Hippocampal formation (tissue), 2 donors: ENCODE measurements at places on chromosomes 5 and 9.

- DNase-seq, result no peak
Measured at GRCh38 chr5:1833264-1834021, 32.2 kb downstream of the NDUFS6 start.

- no peak for DNase-seq
Measured at GRCh38 chr5:68407311-68408239, 192.0 kb downstream of the PIK3R1 start.

DNA sequence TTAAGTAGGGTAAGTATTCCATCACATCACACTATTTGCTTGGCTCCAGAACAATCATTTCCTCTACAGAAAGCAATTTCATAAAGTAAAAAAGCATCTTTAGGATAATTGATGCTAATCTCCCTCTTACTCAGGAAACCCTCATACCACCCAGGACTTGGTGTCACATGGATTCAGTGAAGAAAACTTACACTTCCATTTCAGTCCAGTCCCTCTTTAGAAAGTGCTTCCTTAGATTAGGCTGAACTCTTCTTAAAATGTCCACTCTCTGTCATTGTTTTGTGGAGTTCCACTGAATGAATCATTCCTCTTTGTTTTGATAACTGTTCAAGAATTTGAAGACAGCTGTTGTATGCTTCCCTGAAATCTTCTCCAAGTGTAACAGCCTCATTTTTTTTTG is 144.0 kb upstream of the ZNF462 start:
- DNase-seq, result no peak

DNA sequence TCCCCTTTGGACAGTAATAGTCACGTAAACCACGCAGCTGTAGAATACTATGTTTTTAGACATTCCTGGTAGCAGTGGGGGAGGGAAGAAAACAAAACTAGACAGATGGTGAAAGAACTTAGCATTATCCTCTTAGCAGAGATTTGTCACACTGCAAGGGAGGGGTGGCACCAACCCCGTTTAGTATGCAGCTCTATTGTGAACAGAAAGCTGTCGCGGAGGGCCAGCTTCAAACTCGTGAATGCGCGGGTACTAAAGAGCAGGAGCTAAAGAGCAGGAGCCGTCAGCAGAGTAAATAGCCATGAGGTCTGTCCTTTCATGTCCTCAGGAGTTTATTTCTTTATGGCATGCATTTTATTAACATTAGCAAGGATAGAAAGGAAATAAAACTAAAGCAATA is 141.9 kb upstream of the SLC12A2 start:
- peak; percentile 33 for DNase-seq

GRCh38 chr5:102818934-102819333 is 63.8 kb downstream of the PAM start:
- no peak for DNase-seq

- no peak for DNase-seq
Measured at GRCh38 chr5:120314191-120314590, 149.9 kb upstream of the PRR16 start.

DNA sequence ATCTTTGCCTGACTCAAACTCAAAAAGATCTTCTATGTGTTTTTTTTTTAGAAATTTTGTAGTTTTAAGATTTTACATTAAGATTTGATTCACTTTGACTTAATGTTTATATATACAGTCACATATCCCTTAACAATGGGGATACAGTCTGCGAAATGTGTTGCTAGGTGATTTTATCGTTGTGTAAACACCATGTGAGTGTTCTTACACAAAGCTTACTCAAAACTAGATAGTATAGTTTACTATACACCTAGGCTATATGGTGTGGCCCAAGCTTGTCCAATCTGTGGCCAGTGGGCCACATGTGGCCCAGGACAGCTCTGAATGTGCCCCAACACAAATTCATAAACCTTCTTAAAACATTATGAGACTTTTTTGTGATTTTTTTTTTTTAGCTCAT is 131.9 kb downstream of the CWC27 start:
- no peak for DNase-seq

GRCh38 chr5:174172152-174172551 is 126.6 kb downstream of the NSG2 start:
- DNase-seq, result peak; percentile 13

DNA sequence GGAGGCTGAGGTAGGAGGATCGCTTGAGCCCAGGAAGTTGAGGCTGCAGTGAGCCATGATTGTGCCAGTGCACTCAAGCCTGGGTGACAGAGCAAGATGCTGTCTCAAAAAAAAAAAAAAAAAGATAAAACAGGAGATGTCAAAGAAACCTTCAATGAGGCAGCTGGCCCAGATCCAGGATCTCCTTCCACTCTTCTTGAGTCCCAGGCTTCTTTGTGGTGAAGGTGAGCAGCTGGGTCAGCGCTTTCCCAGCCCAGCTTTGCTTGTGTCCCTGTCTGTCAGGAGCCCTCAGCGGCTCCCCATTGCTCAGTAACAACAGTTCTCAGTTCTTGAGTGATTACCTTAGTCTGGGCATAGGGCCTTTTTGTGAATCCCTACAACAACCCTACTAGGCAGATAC is 69.4 kb upstream of the PSD2 start:
- no peak for DNase-seq

GRCh38 chr9:105330201-105330600 is 85.8 kb downstream of the SLC44A1 start:
- DNase-seq, result no peak

DNA sequence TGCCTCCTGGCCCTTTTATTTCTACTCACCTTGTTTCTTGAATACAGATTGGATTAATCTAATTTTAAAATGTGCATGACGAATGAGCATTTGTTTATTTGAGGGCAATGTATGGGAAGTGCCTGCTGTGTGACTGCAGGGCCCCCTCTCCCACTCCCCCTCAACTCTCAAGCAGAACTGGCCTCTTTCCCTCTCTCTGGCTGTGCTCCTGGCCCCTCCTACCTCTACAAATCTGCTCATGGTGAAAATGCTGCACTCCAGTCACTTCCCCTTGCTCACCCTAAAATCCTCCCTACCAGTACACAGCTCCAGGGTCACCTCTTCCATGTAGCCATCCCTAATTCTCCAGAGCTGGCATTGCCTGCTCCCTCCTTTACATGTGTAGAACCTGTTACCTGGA is 17.2 kb upstream of the NDST1 start:
- DNase-seq, result no peak

- DNase-seq, result no peak
Measured at GRCh38 chr5:153276151-153276550, 214.3 kb upstream of the GRIA1 start.

DNA sequence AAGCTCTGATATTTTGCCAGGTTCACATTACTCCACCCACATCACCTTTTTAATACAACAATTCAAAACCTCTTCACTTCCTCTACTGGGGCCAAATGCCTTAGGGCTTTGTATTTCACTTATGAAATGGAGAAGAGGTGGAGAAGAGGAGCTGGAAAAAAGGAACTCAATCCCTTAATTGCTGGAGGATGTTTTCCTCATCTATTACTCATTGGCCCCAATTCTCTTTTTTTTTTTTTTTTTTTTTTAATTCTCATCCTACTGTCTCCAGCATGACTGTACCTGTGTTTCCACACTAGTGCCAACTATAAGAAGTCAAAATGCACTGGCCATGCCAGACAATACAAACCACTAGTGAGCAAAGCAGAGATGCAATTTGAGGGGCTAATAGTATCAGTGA is 20.9 kb downstream of the FAM13B start:
- DNase-seq, result no peak

DNA sequence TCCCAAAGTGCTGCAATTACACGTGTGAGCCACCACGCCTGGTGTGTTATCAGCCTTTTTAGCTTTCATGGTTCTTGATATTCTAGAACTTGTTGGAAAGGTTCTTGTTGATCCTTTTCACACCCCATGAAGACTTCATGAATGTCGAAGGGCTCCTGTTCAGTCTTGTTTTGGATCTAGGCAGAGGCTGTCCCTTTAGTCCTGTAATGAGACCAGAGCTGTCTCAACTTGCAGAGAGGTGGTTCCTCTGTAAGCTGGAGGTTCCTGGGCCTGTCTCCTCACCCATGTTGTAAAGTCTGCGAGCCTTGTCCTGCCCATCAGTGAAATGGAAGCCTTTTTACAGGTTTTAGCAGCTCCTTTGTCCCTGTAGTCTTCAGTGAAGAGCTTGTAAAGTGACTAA is 38.2 kb downstream of the PRRC2B start:
- no peak for DNase-seq

DNA sequence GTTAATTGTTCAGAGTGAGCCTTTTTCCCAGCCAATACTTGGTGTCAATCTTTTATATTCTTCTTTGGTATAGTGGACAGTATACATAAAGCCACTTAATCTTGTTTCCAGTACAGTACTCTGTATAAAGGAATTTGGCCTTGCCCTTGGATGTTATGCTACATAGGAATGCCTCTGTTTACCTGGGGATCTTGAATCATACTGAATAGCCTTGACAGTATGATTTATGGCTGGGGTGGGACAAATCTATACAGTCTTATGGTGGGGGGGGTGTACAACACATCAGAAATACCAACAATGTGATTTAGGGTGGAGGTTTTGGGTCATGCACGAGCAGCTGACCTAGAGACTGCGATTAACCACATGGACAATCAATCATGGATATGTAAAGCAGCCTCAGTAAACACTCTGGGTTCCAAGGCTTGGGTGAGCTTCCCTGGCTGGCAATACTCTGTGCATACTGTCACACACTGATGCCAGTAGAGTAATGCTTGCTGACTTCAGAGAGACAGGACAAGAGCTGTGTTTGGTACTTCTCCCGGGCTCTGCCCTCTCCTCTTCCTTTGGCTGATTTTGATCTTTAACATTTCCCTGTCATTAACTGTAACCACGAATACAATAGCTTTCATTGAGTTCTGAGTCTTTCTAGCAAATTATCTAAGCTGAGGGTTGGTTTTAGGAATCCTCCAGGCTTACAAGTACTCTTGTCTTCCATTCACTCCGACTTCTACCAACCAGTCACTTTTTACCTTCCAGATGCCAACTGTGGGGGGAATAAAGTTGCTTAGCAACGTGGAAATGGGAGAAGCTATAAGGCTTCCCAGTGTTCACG is 84.6 kb downstream of the IARS1 start:
- DNase-seq, result no peak

GRCh38 chr5:10151656-10152055 is 98.0 kb downstream of the ATPSCKMT start:
- DNase-seq, result no peak

- no peak for DNase-seq
Measured at GRCh38 chr9:75389101-75389500, 300.8 kb downstream of the OSTF1 start.

GRCh38 chr5:15806613-15807012 is 306.6 kb downstream of the FBXL7 start:
- no peak for DNase-seq

DNA sequence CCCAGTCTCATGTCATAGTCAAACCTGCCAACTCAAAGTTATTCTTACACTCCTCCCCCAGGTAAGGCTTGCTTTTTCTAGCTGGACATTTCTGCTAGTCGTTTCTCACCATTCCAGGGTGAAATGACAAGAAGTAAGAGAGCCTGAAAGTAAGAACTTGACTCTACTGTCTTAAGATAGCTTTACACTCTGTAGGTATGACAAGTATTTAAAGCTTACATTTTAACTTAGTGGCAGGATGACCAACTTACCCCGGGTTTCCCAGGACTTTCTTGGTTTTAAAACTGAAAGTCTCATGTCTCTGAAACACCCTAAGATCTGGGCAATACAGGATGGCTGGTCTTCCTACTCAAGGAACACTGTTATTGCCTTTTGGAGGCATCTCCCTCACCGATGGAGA is 67.5 kb upstream of the PIK3R1 start:
- no peak for DNase-seq

DNA sequence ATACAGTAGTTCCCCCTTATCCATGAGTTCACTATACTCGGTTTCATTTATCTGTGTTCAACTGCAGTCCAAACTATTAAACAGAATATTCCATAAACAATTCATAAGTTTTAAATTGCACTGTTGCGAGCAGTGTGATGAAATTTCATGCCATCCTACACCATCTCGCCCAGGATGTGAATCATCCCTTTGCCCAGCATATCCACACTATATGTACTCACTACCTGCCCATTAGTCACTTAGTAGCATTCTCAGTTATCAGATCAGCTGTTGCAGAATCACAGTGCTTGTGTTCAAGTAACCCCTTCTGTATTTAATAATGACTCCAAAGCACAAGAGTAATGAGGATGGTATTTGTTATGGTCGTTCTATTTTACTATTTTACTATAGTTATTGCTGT is 51.5 kb downstream of the SHOC1 start:
- no peak for DNase-seq

DNA sequence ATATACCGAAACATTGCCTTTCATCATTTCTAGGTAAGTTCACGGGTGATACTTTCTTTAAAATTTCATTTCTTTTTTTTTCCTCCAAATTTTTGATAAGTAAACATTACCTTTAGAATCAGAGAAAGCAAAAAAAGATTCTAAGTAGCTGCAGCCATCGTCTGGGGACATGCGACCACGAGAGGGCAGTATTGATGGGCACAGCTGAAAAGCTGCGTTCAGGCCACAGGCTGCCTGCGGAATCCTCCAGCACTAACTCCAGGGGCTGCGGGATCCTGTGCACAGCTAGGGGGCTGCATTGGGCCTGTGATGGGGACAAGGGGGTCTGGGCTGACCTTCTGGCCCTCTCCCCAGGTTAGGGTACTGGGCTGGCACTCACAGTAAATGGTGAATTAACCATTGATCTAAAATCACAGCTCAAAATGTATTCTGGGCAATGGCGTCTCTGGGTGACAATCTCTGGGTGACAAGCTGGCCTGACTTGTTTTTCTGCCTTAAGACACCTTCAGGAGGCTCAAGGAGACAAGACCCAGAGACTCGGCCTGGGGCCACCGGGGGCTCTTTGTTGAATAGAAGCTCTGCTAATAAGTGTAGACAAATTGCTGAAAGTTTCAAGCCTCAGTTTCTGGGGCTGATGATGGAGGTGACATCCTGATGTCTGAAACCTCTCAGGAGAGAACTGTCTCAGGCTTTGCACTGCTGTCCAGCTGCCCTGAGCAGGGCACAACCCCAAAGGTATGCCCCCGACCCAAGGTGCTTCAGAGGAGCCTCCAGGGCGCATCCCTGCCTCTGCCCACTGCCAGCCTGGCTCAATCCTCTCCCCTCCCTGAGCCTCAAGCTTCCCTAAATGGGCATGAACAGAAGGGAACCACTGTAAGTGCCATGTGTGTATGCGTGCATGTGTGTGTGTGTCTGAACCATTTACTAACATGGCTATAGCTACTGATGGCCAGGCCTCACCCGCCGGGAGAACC is 44.3 kb upstream of the SARDH start:
- peak; percentile 58 for DNase-seq

DNA sequence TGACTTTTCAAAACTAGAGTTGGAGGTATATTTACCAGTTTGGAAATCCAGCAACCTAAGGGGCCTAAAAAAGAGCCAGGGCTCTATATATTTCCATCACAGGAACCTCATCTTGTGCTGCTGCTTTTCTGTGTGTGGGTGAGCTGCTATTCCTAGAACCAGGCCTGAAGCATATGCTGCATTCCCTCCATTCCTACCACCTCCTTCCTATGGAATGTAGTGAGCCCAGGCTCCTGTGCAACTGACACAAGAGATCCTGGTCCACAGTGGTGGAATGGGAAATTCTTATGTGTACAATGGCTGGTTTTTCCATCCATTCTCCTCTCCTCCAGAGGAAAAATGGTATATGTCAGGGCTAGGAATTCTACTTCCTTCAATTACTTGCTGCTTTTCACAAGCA is 39.1 kb downstream of the SPEF2 start:
- DNase-seq, result no peak

- DNase-seq, result no peak
Measured at GRCh38 chr5:17401470-17402288, 96.4 kb upstream of the TAF11L2 start.
